Stimulated activated CD4-positive, alpha-beta T cell treated with anti-CD3 and anti-CD28 coated beads, TNF-alpha, amount 100 ng/mL, for 1 hour (primary cell): ENCODE measurements at places on chromosomes 1 and 21.

DNA sequence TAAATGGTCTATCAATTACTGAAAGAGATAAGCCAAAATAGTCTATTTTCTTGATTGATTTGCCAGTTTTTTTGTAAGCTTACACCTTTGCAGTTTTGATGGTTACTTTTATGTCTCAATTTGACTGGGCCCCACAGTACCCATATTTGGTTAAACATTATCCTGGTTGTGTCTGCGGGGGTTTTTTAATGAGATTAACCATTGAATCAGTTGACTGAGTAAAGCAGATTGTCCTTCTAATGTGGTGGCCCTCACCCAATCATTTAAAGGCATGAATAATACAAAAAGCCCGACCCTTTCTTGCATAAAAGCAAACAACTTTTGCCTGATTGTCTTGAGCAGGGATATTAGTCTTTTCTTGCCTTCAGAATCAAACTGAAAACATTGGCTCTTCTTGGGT, 650.0 kb upstream of the RGS18 start:
- DNase-seq, result no peak

DNA sequence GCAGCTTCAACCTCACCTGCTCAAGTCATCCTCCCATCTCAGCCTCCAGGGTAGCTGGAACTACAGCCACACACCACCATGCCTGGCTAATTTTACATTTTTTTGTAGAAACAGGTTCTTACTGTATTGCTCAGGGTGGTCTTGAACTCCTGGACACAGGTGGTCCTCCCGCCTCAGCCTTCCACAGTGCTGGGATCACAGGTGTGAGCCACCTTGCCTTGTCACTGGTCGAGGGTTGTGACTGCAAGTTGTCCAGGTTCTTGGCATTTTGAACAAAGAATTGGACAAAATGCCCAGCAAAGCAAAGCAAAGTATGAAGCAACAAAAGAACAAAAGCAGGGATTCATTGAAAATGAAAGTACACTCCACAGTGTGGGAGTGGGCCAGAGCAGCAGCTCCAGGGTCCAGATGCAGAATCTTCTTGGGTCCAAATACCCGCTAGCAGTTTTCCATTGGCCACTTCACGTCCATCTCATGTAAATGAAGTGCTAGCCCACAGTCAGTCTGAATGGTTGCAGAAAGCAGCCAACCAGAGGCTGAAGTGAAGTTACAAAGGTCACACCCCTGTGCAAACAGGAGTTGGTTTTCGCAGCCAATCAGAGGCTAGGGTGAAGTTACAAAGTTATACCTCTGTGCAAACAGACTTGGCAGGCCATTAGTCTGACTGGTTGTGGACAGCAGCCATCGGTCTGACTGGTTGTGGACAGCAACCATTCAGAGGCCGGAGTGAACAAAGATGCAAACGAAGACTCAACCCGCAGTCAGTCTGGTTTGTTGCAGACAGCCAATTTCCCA, 109.5 kb upstream of the KIF26B start:
- DNase-seq, result no peak

GRCh38 chr1:29971703-29972102, 735.4 kb downstream of the PTPRU start:
- DNase-seq, result no peak

DNA sequence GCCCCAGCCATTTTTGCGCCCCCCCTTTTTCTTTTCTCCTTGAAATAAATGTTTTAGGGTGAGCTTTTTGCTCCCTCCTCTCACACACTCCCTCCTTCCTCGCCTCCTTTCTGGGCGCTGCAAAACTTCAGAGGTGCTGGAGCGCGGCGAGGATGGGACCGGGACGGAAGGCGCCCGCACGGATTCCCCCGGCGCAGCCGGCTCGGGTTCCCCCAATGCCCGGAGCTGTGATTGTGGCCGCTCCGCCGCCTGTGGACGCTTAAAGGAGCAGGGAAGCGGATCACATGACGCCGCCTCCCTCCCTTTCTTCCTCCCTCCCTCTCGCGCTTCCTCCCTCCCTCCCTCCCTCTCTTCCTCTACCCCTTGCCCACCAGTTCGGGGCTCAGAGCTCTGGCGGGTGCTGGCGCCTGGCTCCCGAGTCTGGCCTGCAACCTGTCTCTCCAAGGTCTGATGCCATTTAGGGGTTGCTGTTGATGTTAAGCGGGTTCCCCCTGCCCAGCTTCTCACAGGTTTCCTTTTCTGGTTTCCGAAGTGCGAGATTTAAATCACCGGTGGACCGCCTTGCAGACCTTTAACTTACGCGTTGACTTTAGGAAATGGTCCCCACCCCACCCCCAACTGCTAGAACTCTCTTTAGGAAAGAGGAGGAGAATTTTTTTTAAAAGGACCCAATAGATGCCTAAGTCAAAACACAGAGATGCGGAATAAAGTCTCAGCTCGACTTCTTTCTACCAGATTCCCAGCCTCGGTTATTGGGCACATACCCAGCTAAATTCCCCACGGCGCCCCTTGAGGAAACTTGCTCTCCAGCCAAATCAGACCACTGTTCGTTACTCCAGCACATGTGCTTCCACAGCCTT, at the start of gene WLS:
Gene WLS, minus strand, starts transcription at position 235 of the 860 bp plus-strand sequence. Its CDS starts 224 bp downstream, at position 11.
- DNase-seq, result no peak

- DNase-seq, result no peak
These were observed 57.5 kb upstream of the ETV3 start for GRCh38 chr1:157195521-157196244.

- no peak for DNase-seq
These were observed 23.2 kb upstream of the CAMTA1 start for GRCh38 chr1:6762060-6762459.

DNA sequence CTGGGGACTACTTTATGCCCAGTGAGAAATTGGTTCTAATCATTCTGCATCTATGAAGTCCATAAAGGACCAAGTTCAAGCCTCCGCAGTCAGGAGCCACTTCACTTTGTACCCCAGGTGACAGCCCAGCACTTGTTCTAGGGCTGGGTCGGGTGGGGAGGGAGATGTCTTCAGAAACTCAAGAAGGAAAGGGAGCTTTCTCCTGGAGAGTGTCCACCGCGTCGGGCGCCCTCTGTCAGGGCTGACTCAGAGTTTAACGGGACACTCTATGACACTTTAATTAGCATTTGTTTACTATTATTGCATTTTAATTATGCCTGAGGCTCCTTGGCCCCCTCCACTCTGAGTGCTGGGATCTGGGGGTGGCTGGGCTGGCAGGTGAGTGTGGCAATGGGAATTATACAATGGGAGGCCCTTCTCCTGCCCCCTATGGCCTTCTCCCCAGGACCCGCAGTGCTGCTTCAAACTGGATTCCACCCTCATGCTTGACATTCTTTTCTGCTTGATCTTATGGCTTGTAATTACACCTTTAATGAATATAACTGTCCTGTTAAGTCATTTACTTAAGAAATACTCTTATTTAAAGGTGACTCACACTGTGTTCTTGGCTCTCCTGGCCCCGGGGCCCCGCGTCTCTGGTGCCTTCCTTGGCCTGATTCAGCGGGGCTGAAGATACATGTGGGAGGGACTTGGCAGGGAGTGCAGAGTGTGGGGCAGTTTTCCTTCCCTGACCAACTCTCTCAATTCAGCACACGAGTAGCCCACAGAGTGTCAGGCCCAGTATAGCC, 136.6 kb downstream of the PLXNA2 start:
- DNase-seq, result no peak
